ENCODE measurements at places on chromosomes 12 and 14.

DNA sequence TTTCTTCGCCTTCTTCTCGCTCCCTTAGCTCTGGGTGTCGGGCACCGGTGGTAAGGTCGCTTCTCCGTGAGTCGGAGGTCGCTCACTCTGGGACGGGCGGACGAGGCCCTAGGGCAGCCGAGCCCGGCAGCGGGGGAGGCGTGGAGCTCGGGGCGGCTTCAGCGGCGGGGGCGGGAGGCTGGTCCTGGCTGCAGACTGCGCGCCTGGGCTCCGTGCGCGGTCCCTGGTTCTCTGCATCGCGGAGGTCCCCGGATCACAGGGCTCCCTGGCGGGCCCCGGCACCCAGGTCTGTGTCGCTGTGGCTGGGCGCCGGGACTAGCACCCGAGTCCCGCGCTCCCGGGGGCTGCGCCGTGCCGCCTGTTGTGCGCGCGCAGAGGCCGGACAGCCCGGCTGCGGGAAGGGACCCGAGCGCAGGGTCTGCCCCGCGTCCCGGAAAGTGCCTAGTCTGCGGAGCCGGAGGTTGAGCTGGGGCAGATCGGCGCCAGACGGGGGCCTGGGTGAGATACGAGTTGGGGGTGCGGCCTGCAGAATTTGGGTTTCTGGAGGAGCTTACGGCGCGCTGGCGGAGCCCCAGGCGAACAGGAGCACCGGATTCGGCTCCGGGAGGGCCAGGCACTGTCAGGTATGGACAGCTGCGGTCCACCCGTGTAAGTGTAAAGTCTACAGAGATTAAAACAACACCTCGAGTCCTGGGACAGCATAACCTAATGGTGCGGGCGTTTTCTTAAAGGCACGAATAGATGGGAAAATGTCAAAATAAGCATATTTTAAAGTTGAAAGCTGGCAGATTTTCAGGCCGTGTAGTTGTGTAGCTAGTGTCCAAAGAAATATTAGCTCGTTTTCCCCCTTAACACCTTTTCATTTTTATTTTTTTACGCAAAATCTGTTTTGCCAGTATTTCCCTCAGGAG is 713 bp downstream of the FRMD6 start:
- DNase-seq = no peak

DNA sequence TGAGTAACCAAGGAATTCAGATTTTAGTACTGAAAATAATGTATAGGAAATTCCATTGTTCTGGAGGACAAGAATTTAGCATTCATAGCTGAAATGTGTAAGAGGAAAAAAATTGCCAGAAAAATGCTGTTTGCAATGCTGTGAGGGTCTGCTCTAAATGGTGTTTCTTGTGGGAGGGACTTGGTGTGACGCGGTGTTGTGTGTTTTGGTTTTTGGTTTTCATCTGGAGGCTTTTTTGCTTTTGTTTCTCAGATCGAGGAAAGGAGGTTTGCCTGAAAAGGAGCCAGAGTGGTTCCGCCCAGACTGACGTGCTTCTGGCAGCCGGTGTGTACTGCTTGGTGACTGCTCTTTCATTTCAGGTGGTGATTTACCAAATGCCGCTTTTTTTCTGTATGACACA is 211.8 kb upstream of the HMGA2 start:
- no peak for DNase-seq

DNA sequence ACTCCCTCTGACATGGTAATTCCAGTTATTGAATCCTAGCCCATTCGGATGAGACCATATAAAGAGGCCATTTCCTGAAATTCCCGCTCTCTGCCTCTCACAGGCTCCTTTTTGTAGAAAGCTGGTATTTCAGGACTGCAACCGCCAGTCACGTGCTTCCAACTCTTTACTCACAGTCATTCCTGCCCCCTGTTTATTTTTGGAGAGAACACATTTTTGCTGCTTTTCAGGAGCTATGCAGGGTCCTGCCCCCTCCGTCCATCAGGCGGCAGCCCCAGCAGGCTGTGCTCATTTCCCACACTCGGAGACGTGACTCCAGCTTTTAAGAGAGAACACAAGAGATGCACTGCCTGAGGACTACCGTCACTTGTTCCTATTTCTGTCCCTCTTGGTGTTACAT is 26.8 kb downstream of the IFT43 start:
- DNase-seq = no peak

DNA sequence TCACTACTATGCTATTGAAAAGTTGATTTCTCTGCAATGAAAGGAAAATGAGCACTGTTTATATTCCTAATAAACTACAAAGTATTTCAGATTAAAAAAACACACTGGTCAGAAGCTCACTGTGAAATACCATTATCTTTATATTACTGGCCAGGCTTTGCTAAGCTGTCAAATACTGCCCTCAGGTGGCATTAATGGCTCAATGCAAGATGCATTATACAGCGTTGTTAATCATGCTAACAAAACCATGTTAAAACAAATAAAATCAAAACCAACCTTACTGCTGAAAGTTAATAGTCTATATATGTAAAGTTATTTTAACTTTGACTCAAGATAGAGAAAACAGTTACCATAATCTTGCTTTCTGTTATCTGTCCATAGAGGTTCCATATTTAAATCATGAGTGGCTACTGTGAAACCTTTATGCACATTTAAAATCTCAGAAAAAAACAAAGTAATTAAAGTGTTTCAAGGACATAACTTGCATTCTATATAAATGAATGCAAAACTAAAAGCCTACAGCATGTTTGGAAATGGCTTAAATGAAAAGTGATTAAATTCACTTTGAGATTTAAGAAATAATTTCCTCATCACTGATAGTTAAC is 121.7 kb downstream of the RALGAPA1 start:
- DNase-seq = peak; percentile 20
